ENCODE measurements at places on chromosomes 1 and 21. TPM values are rescaled to one million over a fixed set of nuclear protein-coding genes. Genes with fewer than 3 reads are reported as not detected.

DNA sequence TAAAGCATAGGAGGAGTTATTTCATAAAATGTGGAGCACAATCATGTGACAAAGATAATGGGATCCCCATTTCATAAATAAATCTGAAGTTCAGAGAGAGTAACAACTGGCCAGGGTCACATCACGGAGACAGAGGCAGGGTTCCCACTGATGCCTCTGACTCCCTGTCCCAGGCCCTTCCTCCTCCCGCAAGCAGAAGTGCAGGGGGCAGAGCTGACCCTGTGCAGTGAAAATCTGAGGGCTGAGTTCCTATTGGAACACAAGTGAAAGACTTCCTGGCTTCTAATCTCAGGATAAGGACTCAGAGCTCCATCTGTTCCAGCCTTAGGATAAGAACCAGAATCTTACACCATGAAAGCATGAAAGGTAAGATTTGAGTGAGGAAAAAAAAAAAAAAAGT is 22.0 kb downstream of the SELL start:
- no peak for DNase-seq
- no peak overlapping the region for H3K4me3 ChIP-seq
- no peaks in the 10 kb centered on the region for H3K36me3 ChIP-seq
- no peaks in the 10 kb centered on the region for H3K27me3 ChIP-seq

DNA sequence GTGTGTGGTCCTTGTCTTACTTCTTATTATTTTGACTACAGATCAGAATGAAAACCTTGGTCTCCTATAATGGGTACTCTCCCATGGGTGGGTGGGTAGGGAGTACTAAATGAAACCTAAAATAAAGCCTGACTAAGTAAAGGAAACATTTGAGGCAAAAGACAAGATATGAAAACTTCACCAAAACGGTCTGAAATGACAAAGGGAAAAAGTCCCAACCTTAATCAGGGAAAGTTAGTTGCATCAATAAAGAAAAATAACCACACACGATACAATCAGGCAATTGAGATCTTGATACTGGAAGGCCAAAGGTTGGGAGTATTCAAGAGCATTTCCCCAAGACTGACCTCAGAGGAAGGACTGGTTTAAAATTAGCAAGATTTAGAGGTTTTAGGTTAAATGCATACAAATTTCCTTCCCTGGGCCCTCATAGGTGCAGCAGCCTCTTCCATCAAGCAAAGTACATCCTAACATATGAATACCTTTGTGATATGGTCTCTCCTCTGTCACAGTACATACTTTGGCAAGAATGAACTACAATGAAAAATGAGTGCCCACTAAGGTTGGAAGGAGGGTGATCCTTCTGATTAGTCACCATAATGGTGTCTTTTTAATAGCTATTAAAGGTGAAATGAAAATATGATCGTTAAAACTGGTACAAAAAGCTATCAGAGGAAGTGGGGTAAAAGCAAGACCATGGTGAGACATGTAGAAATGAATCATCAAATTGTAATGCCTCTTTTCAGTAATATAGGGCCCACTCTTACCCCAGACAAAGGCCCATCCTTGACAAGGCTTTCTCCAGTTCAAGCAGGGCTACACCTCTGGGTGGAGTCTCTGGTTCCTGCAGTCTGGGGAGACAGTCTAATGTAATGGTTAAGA is 15.3 kb upstream of the TNFSF4 start:
- no peaks in the 10 kb centered on the region for H3K36me3 ChIP-seq
- H3K4me1 ChIP-seq, result no peaks in the 10 kb centered on the region
- no peak overlapping the region for H3K4me3 ChIP-seq
- H3K27ac ChIP-seq, result no peak overlapping the region
- H3K27me3 ChIP-seq, result no peaks in the 10 kb centered on the region
- DNase-seq, result no peak

GRCh38 chr1:171389171-171389570 is 75.2 kb downstream of the FMO4 start:
- H3K36me3 ChIP-seq, result no peaks in the 10 kb centered on the region
- no peaks in the 10 kb centered on the region for H3K4me1 ChIP-seq
- no peak overlapping the region for H3K4me3 ChIP-seq
- no peaks in the 10 kb centered on the region for H3K27me3 ChIP-seq
- DNase-seq, result no peak

DNA sequence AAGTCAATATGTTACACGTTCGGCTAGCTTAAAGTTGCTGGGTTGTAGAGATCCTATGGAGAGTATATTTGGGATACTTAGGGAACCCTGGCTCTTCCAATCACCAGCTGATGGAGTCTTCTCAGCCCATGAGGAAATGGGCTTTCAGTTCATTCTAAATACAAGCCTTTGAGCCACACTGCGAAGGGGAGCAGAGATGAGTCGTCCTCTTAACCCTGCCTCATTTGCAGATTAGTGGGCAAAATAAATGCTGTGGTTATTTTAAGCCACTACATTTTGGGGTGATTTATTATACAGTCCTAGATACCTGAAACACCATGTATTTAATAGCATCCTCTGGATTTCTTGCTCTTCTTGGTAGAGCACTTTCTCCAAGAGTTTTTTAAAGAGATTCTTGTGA is 19.0 kb upstream of the VCAM1 start:
- H3K36me3 ChIP-seq, result no peaks in the 10 kb centered on the region
- no peaks in the 10 kb centered on the region for H3K27me3 ChIP-seq
- no peak overlapping the region for H3K4me3 ChIP-seq
- no peak overlapping the region for H3K27ac ChIP-seq

DNA sequence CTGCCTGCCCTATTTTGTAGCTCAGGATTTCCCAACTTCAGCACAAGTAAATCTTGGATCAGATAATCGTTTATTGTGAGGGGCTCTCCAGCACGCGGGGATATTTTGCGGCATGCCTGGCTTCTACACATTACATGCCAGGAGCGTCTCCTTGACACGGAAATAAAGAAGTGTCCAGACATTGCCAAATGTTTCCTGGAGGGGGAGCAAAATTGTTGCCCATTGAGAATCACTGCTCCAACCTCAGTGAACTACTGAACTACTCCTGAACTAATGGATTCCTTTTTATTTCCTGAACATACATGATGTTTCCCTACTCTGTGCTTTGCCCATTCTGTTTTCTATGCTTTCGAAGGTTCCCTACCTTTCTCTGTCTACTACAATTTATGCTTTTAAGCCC is 1359.1 kb upstream of the ADGRL2 start:
- no peak overlapping the region for H3K27ac ChIP-seq
- no peaks in the 10 kb centered on the region for H3K4me1 ChIP-seq
- DNase-seq, result no peak
- no peaks in the 10 kb centered on the region for H3K27me3 ChIP-seq
- H3K36me3 ChIP-seq, result no peaks in the 10 kb centered on the region

DNA sequence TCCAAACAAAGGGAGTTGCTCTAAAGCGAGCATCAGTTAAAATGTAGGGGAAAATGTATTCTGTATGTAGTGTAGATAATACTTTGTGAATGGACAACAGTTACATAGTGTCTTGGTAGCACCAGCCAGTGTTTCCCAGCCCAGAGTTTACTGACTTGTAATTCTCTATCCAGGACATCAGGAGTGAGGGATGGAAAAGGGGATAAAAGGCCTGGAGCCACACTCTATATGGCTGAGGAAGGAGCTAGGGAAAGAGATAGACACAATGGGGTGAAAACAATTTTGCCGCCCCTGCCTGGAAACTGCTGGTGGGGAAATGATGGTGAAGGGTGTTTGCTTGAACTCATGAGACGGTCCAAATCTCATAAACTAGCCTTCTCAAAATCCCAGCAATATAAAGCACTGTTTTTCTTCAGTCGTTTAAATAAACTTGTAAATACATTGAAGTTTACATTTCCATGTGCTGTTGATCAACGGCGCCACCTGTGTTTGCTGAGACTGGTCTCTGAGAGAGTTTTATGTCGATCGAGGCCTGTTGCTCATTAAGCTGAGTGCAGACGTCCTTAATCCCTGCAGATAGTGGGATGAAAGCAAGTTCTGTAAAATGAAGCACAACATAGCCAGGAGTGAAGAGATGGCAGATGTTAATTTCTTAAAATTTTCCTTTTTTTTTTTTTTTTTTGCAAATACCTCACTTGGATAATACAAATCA is 27.9 kb upstream of the AGO1 start:
- H3K27ac ChIP-seq, result peak overlapping the region; percentile 20
- no peaks in the 10 kb centered on the region for H3K27me3 ChIP-seq
- DNase-seq, result peak; percentile 48
- peaks cover 12% of the 10 kb centered on the region for H3K4me1 ChIP-seq

DNA sequence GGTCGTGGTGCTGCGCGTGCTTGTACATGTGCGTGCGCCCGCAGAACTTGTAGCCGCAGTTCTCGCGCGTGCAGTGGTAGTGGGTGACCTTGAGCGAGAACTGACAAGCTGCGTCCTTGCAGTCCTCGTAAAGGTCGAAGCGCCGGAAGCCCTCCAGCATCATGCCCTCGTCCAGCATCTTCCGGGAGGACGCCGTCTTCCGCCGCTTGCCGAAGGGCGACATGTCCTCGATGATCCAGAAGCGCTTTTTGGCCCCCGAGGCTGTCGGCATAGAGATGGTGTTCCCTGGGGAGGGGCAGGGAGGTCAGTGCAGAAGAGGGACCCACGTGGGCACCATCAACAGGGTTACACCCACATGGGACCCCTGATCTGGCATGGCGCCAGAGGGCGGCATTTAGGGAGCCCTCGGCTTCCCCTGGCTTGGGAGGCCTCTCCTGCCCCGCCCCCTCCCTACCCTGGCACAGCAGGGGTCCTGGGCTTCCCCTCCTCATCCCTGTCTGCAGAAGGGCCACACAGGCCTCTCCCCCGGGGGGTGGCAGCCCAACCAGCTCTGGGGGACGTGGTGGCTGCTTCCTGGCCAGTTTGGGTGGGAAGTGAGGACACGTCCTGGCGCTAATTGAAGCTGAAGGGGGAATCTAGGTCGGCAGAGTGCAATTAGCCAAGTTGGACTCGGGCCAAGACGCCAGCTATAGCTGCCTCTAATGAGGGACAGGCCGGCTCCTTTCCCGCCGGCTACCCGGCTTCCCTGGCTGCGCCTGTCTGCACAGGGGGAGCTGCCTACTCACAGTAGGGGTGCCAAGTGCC is 156.5 kb downstream of the CASZ1 start:
- no peak overlapping the region for H3K4me3 ChIP-seq
- H3K4me1 ChIP-seq, result peaks cover 11% of the 10 kb centered on the region
- peaks cover 11% of the 10 kb centered on the region for H3K27me3 ChIP-seq
- H3K27ac ChIP-seq, result no peak overlapping the region
- no peak for DNase-seq

DNA sequence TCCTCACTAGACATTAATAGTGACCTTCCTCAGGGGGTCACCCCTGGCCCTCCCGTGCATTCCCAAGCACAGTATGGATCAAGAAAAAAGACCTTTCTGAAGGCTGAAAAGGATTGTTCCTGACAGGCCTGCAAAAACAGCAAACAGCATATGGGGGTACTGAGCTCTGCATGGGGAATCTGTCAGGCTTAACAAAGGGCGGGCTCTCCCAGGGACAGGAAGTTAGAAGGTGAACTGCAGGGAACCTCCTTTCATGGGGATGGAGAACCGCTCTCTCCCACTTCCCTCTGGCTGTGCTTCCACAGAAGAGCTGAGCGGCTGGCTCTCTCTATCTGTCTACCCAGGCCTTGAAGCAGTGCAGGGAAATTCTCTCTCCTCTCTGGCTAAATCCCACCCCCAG is 91.7 kb downstream of the DTL start:
- H3K4me1 ChIP-seq, result no peaks in the 10 kb centered on the region
- H3K27ac ChIP-seq, result no peak overlapping the region
- no peaks in the 10 kb centered on the region for H3K27me3 ChIP-seq
- H3K36me3 ChIP-seq, result no peaks in the 10 kb centered on the region
- H3K4me3 ChIP-seq, result no peak overlapping the region

GRCh38 chr1:19212167-19212566 is 2.1 kb upstream of the UBR4 start:
- no peak for DNase-seq
- no peaks in the 10 kb centered on the region for H3K36me3 ChIP-seq
- H3K4me1 ChIP-seq, result peaks cover 29% of the 10 kb centered on the region
- peak overlapping the region; percentile 96 for H3K27ac ChIP-seq

- no peaks in the 10 kb centered on the region for H3K36me3 ChIP-seq
- H3K27me3 ChIP-seq, result no peaks in the 10 kb centered on the region
- H3K27ac ChIP-seq, result no peak overlapping the region
- DNase-seq, result no peak
These were observed 83.4 kb upstream of the TRABD2B start for GRCh38 chr1:48080331-48081255.

DNA sequence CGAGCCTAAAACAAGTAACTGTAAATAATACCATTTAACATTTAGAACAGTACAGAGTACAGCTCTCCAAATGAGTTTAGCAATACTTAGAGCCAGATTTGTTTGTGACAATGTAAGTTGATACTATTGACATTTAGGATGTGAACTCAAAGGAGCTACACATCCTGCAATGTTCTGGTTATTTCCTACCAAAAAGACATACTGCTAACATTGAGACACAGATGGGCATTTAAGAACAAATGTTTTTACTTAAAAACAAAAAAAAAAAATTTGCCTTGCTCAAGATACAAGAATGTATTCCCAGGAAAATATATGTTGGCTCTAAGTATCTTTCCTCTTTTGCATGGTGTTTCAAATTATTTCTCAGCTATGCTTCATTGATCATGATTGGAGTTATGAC is 1464.8 kb upstream of the PRMT6 start:
- H3K4me3 ChIP-seq, result no peak overlapping the region
- no peaks in the 10 kb centered on the region for H3K4me1 ChIP-seq
- DNase-seq, result no peak
- H3K36me3 ChIP-seq, result no peaks in the 10 kb centered on the region
- no peaks in the 10 kb centered on the region for H3K27me3 ChIP-seq

- H3K27ac ChIP-seq, result peak overlapping the region; percentile 69
- H3K27me3 ChIP-seq, result no peaks in the 10 kb centered on the region
- no peak for DNase-seq
These were observed 37.0 kb upstream of the ATP1A1 start for GRCh38 chr1:116335850-116336624.

GRCh38 chr1:233251201-233251720 is 44.3 kb downstream of the PCNX2 start:
- no peaks in the 10 kb centered on the region for H3K27me3 ChIP-seq
- no peak overlapping the region for H3K4me3 ChIP-seq
- no peaks in the 10 kb centered on the region for H3K36me3 ChIP-seq
- peaks cover 12% of the 10 kb centered on the region for H3K4me1 ChIP-seq

- no peaks in the 10 kb centered on the region for H3K36me3 ChIP-seq
- no peak for DNase-seq
These were observed 274.2 kb upstream of the C1orf105 start for GRCh38 chr1:172146141-172146850.

GRCh38 chr1:101451888-101452287 is 215.1 kb downstream of the S1PR1 start:
- H3K4me3 ChIP-seq, result no peak overlapping the region
- no peak for DNase-seq
- no peak overlapping the region for H3K27ac ChIP-seq
- H3K4me1 ChIP-seq, result no peaks in the 10 kb centered on the region
- no peaks in the 10 kb centered on the region for H3K36me3 ChIP-seq
- H3K27me3 ChIP-seq, result no peaks in the 10 kb centered on the region

Gene SASS6
- 1.9 TPM for polyA plus RNA-seq

Gene KIAA1614
- polyA plus RNA-seq, result 2.9 TPM

Gene CCDC190
- polyA plus RNA-seq, result not detected

Gene TRPM2
- 0.25 TPM for polyA plus RNA-seq

Gene CHRNB2
- polyA plus RNA-seq, result not detected

Gene KCNJ15
- 0.88 TPM for polyA plus RNA-seq
